ENCODE measurements at places on chromosomes 16 and 17.
A peak's percentile ranks its signal among the peaks of the same experiment; 100 is the strongest.

GRCh38 chr17:47857551-47858455 lies 6.8 kb upstream of the SP6 start:
- no peak for DNase-seq

DNA sequence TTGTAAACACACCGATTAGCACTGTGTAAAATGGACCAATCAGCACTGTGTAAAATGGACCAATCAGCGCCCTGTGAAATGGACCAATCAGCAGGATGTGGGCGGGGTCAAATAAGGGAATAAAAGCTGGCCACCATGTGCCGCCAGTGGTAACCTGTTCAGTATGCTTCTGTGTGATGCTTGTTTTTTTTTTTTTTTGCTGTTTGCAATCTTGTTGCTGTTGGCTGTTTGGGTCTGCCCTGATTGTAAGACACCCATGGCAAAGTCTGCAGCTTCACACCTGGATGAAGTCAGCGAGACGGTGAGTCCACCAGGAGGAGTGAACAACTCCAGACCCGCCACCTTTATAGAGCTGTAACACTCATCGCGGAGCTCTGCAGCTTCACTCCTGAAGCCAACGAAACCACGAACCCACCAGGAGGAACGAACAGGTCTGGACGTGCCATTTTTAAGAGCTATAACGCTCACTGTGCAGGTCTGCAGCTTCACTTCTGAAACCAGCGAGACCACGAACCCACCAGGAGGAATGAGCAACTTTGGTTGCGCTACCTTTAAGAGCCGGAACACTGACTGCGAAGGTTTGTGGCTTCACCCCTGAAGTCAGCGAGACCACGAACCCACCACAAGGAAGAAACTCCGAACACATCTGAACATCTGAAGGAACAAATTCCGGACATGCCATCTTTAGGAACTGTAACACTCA lies 85.0 kb upstream of the MED9 start:
- no peak for DNase-seq

GRCh38 chr16:70267516-70267915 lies 15.8 kb upstream of the EXOSC6 start:
- peak; percentile 20 for DNase-seq

- DNase-seq, result no peak
Observed at GRCh38 chr16:12026741-12027490, 50.4 kb downstream of the SNX29 start.

GRCh38 chr16:84761448-84762368 lies 58.1 kb upstream of the CRISPLD2 start:
- no peak for DNase-seq

DNA sequence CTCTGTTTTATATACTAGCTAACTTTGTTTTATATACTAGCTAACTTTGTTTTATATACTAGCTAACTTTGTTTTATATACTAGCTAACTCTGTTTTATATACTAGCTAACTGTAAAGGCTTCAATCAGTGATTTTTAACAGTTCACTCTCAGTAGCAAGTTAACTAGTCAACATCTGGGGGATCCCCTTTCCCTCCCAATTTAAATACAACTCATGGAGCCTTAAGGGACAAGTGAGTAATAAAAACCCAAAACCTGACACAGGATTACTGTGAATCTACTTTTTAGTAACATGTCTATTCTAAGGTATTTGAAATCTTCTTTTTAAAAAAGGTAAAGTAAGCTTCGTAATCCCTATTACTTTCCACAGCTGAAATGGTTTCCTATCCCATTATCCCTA lies 32.2 kb downstream of the FAM222B start:
- DNase-seq, result no peak

DNA sequence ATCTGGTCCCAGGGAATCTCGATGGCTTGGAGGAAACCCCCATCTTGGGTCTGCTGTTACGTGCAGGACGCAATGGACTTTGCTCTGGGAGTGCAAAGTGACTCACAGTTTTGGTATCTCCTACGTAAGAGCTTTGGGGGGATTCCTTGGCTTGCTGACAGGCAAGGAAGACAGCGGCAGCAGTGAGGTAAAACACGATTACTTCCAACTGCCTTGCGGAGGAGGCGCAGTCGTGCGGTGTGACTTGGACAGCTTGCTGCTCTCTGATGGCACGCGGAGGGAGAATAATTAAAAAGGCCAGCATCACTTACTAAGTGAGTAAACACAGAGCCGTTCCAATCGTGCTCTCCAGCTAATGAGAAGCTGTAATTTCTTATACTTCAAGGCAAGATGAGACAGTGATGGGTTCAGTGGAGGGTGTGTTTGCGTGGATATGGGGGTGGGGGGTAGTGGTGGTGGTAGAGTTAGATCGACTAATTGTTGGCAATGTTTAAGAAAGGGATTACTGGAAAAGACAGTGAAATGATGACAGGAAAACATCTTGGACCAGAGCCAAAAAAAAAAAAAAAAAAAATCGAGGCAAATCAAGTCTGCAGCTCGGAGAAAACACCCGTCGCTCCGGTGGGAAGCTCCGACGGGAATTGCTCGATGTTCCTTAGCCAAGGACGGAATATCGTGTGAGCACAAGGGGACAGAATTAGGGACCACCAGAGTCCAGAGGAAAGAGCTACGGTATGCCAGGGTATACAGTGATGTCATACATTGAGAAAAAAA lies 184.8 kb upstream of the ZFHX3 start:
- no peak for DNase-seq

GRCh38 chr17:8986295-8986694 lies 20.8 kb upstream of the PIK3R5 start:
- DNase-seq, result no peak

DNA sequence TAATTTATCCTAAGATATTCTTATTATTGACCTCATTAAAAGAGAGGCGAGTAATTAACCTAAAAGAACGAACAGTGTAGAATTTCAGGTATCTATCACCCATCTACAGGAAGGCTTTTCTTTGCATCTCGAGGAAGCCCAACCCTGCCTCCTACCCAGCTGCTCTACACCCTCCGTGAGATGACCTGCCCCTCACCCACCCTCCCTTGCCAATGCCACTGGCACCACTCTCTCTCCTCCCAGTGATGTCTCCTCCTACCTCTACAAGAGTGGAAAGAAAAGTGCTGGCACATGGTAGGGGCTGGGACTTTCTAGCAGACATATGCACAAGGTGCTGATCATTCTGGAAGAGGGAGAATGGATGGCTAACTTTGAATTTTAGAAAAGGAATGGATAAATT lies 22.9 kb upstream of the FOXJ1 start:
- no peak for DNase-seq
